Fibroblast of skin of abdomen (primary cell): ENCODE measurements at places on chromosomes 11 and 22.

GRCh38 chr11:61747192-61747966 is 5.1 kb upstream of the MYRF start:
- DNase-seq, result peak; percentile 30

GRCh38 chr11:88480223-88480622 is 142.7 kb upstream of the CTSC start:
- peak; percentile 98 for DNase-seq

DNA sequence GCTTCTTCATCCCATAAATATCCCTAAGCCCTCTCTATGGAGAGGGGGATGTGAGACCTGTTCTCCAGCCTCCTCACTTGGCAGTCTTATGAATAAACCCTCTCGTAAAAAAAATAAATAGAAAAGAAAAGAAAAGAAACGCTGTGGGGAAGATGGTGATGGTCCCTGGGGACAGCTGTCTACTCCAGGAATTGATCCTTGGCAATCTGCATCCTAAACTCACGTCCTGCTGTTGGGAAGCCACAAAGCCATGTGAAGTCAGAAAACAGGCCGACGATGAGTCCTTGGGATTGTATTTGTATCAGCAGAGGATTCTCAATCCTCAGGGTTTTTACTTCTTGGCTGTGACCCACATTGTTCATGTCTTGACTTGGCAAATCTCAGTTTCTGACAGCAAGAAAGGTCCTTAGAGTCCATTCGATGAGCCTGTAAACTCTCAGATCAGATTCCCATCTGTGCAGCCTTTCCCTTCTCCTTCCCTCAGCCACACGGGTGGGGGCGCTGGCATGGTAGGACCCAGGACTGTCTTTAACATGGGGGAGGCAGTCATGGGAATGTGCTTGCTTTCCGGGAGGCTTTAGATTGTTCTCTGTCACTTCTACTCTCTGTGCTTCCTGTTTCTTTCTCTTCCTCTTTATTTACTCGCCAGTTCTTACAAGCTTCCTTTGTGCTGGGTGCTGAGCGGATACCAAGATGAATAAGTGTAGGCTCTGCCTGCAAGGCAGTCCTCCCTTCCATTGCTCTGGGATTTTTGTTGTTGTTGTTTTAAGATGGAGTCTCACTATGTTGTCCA is 24.9 kb downstream of the TCP11L1 start:
- no peak for DNase-seq

GRCh38 chr11:117979481-117980211 is 6.5 kb upstream of the IL10RA start:
- no peak for DNase-seq

DNA sequence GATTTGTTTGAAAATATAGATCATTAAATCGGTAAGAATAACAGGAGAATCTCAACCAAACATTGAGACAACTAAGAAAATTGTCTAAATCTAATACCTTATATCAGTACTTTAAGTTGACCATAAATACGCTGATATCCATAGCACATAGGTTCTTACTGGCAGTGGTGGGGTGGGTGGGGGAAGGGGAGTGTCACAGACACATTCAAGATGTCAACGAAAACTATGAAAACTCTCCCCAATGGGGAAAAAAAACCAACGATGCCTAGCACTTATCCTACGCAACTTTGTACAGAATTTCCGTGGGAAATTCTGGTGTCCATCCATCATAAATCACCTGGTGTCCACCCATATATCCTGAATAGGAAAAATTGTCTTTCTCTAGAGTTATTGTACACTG is 6.2 kb downstream of the GRAP2 start:
- no peak for DNase-seq

- no peak for DNase-seq
Observed at GRCh38 chr11:128894286-128894681, 3.1 kb downstream of the KCNJ5 start.

DNA sequence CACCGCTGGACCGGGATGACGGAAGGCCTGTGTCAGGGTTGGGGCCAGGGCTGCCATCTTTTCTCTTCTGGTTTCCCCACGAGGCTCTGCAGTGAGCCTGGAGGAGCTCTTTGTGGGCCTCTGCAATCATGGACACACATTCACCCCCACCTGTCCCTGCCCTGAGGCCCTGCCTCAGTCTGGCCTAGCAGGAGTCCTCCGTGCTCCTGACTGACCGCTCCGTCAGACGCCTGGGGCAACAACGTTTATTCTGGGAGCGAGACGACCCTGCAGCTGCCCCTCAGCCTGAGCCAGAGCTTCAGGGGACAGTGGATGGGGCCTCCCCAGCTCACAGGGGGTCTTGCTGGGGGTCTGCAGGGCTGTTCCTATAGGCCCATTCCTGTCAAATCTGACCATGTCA is 8.2 kb upstream of the MYEOV start:
- DNase-seq, result no peak

- DNase-seq, result no peak
Observed at GRCh38 chr11:64290352-64291261, 495 bp upstream of the KCNK4 start.

DNA sequence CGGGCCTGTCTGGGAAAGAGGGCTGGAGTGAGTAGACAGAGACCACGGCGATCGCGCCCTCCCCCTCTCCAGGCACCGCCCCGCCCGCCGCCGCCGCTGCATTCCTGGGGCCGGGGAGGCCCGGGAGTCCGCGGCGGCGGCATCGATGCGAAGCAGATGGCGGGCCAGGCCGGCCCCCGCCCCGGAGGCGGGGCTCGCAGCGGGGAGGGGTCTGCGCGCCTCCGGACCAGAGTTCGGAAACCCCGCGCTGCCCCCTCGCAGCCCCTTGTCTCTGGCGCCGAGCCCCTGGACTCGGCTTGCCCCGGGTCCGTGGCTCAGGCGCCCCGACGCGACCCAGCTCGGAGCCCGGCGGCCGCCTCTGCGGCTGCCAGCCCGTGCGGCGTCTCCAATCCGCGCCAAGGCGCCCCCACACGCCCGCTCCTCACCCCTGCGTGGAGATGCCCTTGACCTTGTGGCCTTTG is 1.3 kb downstream of the SCARF2 start:
- DNase-seq, result peak; percentile 76

DNA sequence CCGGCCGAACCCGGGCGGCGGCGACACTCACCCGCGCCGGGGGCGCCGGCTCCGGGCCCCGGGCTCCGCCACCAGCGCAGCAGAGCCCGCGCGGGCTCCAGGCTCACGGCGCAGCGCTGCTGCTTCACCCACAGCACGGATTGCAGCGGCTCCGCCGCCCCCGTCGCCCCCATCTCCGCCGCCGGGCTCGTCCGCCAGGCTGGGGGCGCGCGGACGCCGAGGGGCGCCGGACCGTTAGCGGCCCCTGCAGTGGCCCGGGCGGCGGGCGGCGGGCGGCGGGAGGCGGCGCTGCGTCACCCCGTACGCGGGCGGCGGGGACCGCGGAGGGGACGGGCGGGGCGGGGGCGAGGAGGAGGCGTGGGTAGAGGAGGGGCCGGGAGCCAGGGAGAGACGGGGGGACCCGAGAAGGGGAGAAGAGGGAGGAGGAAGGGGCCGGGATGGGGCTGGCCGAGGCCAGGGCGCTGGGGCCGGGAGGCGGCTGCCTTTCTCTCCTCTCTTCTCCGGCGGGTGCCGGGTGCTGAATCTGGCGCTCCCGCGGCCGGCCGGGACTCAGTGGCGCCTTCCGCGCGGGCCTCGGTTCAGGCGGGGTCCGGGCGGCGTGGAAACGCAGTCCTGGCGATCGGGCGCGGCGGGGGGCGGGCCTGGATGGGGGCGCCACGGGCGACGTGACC is at the start of gene CERK:
CERK (minus strand) TSS at position 277 of the 671 bp plus-strand sequence; CDS start at position 173, 104 bp downstream.
- peak; percentile 77 for DNase-seq

DNA sequence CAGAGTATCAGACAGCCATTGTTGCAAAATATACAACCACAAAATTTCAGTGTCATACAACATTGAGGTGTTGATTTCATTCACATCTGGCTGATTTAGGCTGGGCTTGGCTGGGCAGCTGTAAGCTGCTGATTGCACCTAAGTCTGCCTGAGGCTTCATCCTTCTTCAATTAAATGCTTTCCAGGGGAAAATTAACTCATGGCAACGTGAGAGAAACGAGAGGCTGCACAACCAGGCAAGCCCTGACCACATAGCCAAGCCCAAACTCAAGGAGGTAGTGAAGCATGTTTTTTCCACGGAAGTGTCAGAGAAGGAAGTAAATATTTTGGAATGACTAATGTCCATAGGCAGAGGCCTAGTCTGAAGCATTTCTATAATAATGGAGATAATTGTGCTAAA is 273.8 kb upstream of the ZC3H12C start:
- DNase-seq, result no peak

- no peak for DNase-seq
Observed at GRCh38 chr22:39985383-39986035, 9.2 kb upstream of the FAM83F start.

- peak; percentile 74 for DNase-seq
Observed at GRCh38 chr11:82995754-82996398, 75.8 kb downstream of the RAB30 start.

DNA sequence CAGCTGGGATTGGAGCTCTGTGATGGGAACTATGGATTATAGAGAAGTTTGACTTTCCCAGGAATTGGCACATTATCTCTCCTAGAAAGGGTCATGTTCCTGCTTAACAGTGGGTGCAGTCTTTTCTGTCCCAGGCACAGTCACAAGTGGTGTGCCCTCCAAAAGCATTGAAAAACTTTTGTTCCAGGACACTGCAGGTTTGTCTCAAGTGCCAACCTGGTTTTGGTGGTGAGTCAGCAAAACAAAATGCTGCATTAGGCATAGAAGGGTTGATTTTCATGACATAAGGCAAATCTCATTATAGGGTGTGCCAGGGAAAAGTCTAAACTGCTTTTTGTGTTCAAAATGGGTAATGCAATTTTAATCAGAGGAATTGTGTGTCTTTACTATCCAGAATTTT is 4.9 kb downstream of the HTATIP2 start:
- DNase-seq, result no peak

GRCh38 chr11:97963528-97964331 is 1057.0 kb upstream of the CNTN5 start:
- DNase-seq, result peak; percentile 61
